ENCODE measurements at places on chromosomes 3 and 15.
A peak's percentile ranks its signal among the peaks of the same experiment; 100 is the strongest.

DNA sequence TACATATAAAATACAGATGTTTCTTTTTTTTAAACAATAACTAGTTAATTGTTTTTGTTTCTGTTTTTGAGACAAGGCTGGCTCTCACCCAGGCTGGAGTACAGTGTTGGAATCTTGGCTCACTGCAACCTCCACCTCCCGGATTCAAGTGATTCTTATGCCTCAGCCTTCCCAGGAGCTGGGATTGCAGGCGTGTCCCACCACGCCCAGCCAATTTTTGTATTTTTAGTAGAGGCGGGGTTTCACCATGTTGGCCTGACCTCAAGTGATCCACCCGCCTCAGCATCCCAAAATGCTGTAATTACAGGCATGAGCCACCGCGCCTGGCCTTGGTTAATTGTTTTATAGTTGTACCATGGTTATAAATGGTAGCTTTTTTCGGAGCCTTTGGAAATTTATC lies 72.3 kb downstream of the PIAS1 start:
- no peak for DNase-seq

- no peak for DNase-seq
Measured at GRCh38 chr15:75776065-75776423, 63.4 kb upstream of the CSPG4 start.

DNA sequence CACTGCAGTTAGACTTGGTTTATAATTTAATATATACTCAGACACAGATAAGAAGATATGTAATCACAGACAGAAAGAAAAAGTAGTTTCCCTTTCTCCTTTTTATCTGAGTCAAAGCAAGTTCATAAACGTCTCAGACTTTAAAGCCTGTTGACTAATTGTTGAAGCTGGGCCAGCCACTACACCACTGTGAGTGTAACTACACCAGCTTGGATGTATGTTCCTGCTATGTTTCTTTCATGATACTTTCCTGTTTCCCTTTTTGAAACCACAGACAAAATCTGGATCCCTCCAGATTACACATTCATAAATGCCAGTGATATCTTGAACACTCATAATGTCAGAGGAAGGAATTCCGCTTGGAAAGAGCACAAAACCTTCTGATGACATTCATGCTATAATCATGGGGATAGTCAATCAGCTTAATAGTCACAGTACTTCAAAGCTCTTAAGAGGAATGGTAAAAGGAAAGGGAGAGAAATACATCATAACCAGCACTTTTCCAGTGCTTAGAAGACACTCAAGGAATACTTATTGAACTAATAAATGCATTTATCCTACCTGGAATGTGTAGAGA lies 32.0 kb downstream of the KCNMB2 start:
- DNase-seq: no peak

DNA sequence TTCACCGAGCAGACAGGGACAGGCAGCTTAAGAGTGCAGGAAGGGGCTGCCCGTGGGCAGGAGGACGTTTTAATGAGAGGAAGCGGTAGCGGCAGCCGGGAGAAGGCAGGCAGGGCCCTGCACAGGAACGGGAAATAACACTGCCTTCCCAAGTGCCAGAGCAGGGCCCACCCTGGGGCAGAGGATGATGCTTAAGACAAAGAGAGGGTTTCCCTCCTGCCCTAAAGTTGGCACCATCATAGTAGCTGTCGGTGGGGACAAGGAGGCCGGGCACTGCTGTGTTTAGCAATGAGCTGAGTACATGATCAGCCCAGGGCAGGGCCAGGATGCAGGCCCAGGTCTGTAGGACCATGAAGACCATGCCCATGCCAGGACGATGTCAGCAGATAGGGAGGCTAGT lies 21.7 kb downstream of the PRR20G start:
- no peak for DNase-seq

DNA sequence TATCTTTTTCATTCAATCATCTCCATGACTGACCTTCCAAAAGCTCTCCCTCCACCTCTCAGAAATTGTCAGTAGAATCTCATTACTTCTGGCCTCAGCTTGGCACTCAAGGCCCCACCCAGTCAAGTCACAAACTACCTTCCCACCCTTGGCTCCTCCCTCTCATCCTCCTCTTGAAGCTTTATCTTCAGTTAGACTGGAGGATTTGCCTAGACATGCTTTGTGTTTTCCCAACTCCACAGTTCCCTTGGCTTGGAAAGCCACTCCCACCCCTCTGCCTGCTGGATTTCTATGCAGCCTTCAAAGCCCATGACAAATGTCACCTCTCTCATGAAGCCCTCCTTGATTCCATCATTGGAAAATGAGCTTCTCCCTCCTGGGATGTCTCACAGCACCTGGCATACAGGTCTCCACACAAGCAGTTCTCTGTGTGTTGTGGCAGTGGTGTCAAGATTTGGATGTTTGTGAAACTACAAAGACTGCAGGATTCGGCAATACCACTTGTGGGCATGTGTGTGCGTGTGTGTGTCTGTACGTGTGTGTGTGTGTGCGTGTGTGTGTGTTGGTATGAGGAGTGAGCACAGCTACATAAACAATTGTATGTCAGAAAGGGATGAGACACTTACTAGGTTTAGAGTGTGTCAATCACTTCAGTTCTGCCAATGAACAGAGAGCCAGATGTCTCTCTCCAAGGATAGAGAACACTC lies 45.3 kb upstream of the VPS8 start:
- DNase-seq: no peak

DNA sequence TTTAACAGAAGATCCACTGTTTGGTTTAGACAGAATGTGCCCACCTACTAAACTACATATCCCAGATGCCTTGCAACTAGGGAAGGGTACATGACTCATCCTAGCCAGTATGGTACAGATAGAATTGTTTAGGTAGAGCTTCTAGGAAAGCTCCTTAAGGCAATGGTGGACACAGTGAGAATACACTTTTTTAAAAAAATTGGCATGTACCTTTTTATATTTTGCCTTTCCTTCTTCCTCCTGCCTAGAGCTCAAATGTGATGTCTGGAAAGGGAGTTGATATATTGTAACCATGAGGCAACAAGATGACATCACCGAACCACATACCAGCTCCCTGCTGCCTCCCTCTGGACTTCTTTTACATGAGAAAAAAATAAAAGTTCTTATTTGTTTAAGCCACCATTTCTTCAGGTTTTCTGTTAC lies 14.4 kb upstream of the C3orf80 start:
- DNase-seq: no peak

GRCh38 chr15:34883633-34884032 lies 85.9 kb downstream of the AQR start:
- no peak for DNase-seq

DNA sequence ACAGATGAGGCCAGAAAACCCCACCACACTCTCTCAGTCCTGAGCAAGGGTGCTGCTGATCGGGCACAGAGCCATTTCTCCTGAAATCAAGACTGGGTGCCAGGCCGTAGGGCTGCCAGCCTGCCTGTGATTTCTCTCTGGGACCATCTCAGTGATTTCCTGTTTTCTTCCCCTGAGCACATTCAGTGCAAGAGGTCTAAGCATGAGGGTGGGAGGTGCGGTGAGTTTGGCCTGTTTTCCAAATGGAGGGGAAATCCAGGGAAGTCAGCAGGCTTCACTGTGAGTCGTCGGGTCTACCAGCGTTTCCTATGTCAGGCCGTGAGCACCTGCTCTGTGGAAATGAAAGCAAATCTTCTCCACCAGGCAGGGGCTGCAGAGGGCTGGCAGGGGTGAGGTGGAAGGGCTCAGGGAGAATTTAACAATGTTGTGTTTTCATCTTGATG lies 82.3 kb downstream of the ST6GAL1 start:
- DNase-seq: peak; percentile 38

- DNase-seq: no peak
Measured at GRCh38 chr15:76398317-76399104, 61.9 kb downstream of the ISL2 start.

DNA sequence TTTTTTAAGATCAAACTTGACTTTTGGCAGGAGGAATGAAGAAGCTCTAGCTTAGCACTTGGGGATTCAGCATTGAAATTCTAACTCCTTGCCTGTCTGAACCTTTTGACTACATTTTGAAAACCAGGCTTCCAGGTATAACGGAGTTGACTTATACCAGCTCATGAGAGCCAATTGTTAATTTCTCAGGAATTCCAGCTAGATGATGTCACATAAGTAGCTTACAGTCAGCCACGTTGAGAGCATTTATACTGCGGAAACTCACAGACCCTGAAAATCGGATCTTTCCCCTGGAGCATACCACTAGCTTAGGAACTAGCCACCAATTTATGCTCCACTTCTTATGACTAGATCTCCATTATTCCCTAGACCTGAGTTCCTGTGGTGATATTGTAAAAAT lies 321.4 kb upstream of the DPH6 start:
- no peak for DNase-seq

DNA sequence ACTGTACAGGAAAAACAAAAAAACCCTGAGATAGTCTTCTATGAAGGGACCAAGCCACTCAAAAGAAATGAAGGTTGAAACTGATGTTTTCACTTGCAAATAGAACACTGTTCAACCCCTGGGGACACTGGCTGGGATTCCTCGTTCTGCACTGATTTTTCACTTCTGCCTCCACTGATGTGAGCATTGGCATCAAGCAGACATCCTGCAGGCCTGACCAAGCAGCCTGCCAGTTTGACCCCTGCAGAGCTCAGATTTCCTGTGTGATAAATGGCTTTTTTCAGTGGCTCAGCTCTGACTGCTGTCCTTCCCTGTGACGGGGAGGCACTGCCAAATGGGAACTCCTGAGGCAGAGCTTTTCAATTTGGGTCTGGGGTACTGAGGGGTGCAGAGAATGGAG lies 50.0 kb downstream of the RASGRP1 start:
- DNase-seq: no peak

- DNase-seq: no peak
Measured at GRCh38 chr3:146305808-146306423, 55.0 kb upstream of the PLSCR4 start.

DNA sequence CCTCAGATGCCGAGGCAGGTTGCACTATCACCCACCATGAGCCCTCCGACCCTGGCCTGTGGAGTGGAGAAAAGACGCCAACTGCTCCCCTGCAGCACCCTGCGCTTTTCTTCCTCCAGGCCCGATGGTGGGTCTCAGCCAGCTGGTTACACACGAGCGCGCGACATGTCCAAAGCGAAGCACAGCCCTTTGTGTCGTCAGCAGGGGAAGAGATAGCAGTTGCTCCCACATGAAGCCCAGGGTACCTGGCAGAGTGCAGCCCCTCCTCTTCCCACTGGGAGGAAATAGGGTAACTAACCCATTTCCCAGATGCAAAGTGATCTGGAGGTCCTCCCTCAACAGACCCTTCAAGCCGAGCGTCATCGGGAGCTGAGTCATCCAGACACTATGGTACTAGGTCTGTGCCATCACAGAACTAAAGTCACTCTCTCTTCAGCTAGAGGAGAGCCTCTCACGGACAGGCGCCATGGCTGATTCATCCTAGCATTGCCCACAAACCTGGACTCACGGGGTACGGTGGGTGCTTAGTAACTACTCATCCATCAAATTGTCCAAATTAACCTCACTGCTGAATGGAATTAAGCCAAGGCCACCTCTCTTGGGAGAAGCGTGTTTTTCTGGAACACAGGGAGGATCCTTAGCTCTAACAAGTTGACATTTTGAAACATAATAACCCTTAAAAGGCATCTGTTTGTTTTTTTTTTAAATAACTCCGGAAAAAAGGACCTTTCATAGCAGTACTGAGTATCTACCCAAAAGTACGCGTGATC lies 45.2 kb upstream of the BDH1 start:
- no peak for DNase-seq

DNA sequence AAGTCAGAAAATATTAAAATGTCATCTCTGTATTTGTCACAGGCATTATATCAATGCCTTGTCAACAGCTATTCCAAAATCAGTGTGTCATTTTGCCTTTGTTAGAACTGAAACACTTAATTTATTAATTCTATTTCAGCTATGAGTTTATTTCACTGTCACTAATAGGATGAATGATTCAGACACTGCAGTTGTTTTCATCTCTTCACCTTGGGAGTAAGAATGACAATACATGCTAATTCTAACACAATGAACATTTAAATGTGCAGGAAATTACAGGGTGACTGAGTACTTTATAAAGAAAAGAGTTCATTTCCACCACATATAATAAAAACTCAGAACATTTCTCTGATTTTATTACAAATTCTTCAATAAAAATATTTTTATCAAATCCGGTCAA lies 109.7 kb downstream of the P2RY1 start:
- no peak for DNase-seq

DNA sequence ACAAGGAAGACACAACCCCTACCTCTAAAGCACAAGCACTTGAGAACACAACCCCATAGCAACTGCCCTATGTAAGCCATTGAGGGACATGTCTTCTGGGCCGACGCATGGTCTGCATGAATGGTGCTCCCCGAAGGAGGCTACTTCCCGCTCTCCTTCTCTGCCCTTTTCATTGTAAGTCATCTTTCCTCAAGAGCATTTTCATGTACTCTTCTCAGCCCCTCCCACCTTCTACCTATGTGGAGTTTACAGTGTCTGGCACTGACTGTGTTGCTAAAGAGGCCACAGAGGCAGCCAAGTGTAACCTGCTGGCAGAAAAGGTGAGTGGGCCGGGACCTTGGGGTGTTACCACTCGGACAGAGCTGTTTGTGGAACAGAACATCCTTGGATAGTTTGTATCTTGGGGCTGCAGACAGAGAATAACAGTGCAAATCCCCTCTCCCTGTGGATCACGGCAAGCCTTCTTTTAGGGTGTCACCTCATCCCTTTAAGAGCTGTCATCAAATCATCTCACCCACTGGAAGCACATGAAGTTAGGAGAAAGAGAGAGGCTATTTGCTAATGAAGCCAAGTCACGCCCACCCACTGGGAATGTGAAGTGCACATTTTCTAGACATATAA lies 5.6 kb downstream of the AHSG start:
- no peak for DNase-seq

DNA sequence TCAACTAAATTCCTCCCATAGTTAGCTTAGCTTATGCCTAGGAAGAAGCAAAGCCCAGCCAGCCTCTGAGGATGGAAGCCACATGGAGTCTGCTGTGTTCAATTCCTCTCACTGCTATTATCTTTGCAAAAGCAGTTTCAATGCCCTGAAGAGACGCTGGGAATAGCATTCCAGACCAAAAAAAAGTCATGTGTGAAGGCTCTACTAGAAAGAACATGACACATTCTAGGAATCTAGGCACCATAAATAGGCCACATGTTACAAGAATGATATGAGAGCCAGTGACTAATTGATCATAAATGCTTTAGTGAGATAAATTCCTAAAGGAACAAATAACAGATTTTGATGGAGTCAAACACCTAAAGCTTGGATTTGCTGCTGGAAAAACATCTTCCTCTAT lies 800.8 kb downstream of the TUSC7 start:
- no peak for DNase-seq

GRCh38 chr3:14991818-14992612 lies 44.6 kb downstream of the NR2C2 start:
- DNase-seq: no peak

- DNase-seq: no peak
Measured at GRCh38 chr3:12966847-12967605, 106.2 kb downstream of the IQSEC1 start.

DNA sequence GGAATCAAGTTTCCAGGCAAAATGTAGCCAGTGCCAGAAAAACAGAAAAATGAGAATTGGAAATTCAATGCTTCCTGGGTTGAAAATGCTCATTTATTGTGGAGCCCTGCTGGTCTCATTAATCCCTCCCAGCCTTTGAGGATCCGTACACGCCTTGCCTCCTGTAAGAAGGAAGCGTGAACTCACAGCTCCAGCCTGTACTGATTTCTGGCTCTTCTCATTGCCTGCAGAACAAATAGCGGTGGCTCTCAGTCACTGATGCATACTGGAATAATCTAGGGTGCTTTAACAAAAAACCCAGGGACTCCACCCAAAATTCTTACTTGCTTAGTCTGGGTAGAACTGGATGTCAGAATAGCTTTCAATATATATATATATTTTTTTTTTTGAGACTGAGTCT lies 29.3 kb upstream of the SLC24A5 start:
- DNase-seq: no peak

Measured in activated T-cell treated with anti-CD3 and anti-CD28 coated beads for 24 hours (primary cell).